ENCODE measurements at places on chromosomes 1 and 21.

DNA sequence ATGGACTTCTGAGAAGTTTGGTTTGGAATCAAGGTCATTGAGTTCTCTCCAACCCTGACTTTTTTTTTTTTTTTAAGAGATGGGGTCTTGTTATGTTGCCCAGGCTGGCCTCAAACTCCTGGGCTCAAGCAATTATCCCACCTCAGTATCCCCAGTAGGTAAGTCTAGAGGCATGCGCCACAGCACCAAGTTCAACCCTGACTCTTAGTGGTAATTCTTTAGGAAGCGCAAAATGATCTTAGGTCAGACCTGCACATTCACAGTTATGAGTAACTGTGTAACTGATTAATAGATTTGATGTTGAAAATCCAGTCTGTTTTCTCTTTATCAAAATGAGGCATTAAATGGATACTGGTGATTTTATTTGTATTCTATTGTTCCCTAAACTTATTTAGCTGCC, 95.9 kb downstream of the GREM2 start:
- no peak for DNase-seq

GRCh38 chr1:212035123-212035834, at the start of the genes DTL and INTS7:
Gene DTL, plus strand, starts transcription at chr1:212035748. Its CDS starts 143 bp downstream, at chr1:212035891.
Gene INTS7, minus strand, starts transcription at chr1:212035557. Its CDS starts 120 bp downstream, at chr1:212035437.
- DNase-seq: peak; percentile 98

DNA sequence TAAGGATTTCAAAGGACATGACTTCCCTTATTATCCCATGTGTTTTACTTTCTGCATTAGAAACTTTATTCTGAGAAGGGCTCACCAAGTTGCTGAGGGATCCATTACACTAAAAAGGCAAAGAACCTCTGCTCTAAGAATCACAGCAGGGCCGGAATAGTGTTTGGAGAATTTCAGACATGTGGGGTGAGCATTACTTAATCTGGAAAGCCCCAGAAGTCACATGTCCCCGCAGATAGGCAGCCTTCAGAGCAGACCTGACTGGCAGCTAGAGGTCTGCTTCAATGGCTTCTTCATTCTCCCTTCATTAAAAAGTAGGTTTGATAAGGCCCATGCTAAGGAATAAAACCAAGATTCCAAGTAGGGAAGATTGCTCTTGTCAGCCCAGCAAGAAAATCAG, 52.6 kb upstream of the RBM15 start:
- DNase-seq: no peak

GRCh38 chr21:39863111-39863510, 4.1 kb upstream of the PCP4 start:
- no peak for DNase-seq

DNA sequence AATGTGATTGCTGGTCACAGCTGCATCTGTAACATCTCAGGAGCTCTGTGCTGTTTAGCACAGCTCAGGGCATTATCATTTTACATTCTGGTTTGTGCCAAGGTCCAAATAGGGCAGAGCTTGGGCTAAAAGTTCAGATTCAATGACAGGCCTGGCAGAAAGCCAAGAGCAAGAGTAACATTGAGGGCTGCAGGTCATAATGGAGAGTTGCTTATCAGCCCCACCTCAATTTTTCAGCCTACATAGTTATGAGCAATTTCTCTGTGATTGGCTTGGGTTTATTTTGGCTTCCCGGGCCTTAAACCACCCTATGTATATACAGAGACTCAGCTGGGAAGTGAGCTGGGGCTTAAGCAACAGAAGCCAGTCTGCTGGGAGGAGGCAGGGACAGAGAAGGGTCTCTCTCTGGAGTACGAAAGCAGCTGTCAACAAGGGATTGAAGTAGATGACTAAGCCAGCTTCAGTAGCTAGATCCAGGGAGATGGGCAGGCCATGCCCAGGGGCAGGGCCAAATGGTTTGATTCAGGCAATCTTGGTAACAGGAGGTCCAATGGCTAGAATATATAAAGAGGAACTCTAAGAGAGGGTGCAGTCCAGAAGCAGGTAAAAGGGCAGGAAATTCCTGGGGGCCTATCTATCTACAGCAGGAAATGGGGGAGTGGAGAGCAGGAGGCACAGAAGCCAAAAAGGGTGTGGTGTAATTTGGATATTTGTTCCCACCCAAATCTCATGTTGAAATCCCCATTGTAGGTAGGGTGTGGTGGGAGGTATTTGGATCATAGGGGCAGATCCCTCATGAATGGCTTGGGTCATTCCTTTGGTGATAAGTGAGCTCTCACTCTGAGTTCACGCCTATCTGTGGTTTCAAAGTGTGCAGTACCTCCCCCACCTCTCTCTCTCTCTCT, 49.0 kb downstream of the BRINP2 start:
- no peak for DNase-seq

- DNase-seq: no peak
Observed at GRCh38 chr1:63269571-63269970, 52.8 kb upstream of the FOXD3 start.

DNA sequence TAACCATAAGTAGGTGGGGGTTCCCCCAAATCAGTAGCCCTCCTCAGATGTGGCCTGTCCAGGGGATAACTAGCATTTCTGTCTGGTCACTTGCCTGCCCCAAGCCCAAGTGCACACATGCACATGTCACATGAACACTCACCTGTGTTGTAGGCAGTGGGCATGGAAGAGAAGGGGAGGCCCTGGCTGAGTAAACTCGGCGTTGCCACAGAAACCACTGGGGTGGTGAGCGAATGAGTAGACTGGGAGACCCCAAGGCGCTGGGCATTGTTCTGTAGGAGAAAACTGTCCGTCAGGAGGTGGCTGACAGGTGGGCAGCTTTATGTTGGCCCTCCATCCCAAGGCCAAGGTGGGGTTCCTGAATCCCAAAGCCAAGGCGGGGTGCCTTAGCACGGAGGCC, 25.6 kb downstream of the MEF2D start:
- DNase-seq: no peak

DNA sequence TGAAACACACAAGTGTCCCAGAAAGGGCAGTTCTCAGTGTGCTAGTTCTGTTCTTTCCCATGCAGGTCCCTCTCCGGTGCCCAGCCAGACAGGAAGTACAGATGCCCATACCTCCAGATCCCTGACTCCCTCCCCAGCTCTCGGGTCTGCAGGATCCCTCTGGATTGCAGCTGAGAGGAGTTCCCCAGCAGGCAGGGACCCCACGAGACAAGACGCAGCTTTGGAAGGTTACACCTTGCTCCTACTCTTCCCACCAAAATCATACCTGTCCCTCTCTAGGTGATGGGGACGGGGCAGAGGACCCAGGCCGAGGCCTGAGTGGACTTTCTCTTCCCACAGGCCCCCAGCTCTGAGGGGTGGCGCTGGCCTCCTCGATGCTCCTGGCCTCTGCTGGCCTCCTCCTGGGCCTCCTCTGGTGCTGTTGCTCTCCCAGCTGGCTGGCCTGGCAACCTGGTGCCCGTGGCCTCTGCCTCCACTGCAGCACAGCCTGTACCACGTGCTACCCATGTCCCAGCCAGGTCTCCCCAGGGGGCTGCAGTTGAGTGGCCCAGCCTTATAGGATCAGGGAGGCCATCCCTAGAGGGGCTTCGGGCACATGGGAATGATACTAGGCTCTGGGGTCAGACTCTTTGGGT, 9.4 kb downstream of the LDLRAD2 start:
- DNase-seq: no peak

DNA sequence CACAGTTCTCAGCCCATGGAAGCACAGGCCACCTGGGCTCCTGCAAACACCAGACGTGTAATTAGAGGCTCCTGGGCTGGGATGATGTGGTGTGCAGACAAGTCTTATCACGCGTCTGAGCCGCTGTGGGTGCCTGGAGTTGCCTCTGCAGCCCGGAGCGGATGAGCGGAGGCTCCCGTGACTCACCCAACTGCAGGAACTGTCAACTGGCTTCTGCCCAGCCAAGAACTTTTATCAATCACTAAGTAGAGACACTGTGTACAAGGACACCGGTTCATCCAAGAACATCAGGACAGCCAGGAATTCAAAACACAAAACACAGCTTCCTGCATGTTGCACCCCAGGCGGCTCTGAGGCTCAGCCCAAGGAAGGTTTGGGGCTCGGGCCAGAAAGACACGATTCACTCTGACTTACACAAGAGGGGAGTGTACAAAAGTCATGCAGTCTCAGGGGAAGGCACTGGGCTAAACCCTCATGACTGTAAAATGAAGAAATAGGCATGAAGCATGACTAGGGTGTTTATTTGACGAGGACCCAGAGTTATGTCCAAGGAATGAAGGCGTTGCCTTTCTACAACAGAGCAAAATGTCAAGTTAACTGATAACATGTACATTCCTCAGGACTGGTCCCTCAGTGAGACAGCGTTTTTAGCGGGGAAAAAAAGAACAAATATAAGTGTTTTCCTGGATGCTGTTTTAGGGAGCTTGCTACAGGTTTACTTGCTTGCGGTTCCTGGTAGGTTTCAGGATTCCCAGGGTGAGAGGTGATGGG, 21.1 kb downstream of the ERRFI1 start:
- no peak for DNase-seq

GRCh38 chr1:12450756-12451559, 167.1 kb downstream of the DHRS3 start:
- DNase-seq: no peak

DNA sequence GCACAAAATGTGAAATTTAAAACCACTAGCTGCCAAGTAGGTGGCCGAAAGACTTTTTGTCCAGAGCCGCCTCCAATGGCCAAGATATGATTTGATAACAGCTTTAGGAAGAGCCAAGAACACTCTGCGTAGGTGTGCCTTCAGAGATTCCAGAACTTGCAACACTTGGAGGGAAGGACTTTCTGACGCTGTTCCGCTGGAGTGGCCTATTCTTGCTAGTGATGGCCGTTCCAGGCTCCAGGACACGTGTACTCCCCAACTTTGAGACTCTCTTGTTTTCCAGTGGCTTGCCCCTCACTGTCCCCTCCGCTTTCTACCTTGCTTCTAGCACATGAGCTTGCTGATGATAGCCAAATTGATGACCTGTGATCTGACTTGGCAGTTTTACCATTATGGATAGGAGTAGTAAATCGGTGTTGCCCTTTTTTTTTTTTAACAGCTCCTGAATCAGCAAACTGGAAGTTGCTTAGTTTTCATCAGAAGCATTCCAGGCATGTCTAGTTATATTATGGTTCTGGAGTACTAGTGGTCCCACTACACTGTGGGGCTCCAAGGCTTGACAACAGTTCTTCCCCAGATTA, 1.0 kb downstream of the PRDX6 start:
- DNase-seq: no peak

- no peak for DNase-seq
Observed at GRCh38 chr1:150525348-150525747, 9.8 kb downstream of the FALEC start.

DNA sequence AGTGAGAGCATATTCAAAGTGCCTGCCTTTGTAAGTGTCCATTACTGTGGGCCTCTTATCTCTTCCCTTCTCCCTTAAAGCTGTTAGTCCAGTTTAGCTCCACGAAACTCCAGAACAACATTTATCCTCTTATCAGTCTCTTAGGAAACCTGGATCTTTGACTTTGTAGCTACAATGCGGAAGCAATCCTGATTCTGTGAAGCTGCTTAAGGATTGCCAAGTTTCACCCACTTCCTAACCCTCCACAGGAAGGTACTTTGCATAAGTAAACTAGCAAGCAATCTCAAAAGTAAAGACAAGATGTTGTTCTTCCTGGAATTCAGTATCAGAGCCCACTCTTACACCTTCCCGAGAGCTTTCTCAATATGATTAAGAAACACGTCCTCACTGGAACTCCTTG, 164.9 kb upstream of the USP25 start:
- DNase-seq: no peak

DNA sequence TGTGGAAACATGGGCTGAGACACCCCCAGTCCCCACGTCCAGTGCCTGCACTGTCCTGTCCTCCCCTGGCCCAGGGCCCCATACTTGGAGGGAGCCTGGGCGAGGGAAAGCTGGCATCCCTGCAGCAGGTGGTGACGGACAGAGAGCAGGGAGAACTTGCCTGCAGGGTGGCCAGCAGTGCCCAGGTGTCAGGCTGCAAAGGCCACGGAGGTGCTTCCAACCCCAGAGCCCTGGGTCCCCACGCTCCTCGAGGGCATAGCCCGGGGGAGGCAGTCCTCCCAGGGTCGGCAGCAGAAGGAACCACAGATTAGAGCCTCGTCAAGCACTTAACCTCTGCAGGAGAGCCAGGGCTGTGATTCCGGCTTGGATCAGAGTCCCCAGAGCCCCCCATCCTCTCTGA, 77.5 kb downstream of the ARHGEF16 start:
- no peak for DNase-seq

DNA sequence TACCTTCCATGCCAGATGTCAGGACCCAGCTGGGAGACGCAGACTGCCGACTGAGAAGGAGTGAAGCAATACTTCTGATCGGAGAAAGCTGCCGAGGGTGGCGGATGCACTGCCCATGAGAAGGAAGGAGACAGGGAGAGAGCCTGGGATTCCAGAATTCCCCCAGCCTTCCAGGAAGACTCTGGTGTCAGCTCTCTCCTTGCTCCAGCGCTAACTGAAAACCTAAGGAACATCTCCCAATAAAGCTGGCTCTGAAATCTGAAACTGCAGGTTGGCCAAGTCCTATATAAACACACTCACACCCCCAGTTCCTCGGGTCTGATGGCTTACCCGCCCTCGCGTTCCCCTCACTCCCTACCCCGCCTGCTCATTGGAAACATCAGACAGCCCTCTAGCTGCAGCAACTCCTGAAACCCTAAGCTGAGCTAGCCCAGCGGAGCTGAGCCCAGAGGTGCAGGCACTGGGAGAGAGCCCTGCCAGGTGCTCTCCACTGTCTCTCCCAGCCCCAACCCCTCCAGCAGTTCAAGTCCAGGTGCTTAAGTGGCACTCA, 52.3 kb downstream of the PLEKHA6 start:
- DNase-seq: no peak

DNA sequence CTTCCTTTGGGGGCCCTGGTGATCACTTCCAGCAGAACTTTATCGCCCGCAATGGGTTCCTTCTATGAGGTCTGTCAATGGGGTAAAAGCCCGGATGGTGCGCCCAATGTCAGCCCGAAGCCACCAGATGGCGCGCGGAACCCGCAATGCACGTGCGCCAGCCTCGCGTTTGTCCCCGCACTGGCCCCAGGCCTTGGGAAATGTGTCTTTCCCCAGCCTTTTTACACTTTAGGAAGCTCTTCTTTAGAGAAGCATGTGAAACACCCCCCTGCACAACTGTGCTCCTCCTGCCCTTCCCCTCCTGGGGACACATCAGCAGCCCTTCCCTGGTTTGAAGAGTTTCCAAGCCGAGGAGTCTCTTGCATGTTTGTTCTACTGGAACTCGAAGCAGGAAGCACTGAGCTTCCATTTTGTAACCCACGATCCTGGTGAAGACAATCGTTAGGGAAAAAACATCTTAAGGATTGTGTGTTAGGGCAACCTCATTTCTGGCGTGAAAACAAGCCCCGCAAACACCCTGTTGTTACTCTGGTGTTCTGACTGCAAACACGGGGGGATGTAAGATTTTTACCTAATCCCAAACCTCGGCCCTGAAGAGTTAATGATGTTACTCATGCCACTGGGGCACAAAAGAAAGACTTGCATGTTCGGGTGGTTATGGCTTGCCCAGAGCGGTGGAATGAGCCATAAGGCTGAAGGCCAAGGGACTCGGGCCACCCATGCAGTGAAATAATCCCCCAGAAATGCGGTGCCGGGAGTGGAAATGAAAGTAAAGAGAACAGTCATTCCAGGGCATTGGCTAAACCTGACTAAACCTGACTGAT, 20.4 kb upstream of the TARBP1 start:
- peak; percentile 81 for DNase-seq

Data from Jurkat, Clone E6-1 (cell line).